GM12892 (cell line): ENCODE measurements at places on chromosomes 7 and 10.
A peak's percentile ranks its signal among the peaks of the same experiment; 100 is the strongest.

DNA sequence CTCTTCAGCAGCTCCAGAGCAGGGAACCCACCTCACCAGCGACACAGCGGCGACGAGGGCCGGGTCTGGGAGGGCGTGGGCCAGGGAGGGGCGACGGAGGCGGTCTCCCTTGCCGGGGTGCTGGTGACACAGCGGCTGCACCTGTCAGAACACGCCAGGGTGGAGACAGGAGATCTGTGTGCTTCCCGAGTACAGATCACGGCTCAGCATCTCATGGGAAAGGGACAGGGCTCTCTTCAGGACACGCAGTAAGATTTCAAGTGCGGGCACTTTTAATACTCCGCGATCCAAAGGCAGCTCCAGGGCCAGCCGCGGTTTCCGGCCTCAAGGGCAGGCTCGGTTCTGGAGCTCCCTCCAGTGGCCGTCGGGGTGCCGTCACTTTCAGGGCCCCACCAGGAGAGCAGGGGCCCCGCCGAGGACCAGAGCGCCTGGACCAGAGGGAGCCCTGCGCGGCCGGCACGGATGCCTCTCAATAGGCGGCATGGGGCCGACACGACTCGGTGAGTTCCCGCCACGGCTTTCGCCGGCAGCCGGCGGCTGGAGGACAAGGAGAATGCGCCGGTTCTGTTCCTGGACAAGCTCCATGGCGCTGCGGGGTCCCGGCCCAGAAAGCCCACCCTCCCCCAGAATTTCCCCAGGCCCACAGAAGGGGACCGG lies 21.4 kb downstream of the GPR146 start:
- peak; percentile 99 for DNase-seq

DNA sequence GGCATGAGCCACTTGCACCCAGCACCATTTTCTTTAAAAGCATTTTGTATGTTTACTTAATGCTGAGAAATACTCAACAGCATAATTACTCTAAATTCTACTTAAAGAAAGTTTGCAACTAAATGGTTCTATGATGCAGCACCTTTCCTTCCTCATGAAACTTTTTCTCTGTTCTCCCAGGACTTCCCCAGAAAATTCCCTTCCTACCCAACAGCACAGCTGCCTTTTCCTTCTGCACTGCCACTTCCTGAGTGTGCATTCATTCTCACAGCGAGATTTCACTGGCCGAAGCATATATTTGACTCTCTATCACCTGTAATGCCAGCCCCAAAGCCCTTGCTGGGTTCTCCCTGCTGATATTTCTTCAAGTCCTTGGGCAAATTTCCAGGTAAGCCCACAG lies 41.5 kb upstream of the DGKI start:
- no peak for DNase-seq

DNA sequence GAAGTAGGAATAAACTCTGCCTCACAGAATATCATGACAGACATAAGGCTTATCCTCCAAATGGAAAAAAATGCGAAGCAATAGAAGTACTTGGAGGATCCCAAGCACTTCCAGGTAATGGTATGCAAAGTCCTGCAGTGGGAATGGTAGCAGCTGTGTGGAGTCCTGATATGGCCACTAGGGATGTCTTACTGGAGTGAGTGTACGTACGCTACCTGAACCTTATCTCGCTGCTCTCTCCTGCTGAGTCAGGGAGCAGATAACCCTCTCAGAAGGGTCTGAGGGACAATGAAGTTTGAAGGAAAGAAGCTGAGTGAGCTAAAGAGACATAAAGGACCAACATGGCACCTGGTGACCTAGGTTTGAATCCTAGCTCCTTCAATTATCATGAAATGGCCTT lies 42.2 kb downstream of the CH25H start:
- DNase-seq: no peak

- DNase-seq: no peak
These were observed at the start of gene BICC1 for GRCh38 chr10:58512491-58513187. TSS of gene BICC1 (plus strand) at chr10:58512872. CDS start at chr10:58513144, 272 bp downstream.

DNA sequence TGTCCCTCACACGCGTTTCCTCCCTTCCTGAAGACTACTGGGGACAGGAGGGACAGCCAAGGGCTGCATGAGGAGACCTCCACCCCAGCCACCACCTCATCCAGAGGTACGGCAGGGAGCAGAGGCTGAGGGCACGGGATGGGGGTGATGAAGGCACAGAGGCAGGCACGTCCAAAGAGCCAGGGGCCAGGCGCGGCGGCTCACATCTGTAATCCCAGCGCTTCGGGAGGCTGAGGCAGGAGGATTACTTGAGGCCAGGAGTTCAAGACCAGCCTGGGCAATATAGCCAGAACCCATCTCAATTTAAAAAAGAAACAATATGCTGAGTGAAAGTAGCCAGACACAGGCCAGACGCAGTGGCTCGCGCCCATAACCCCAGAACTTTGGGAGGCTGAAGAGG lies 3.3 kb downstream of the MICALL2 start:
- DNase-seq: no peak

DNA sequence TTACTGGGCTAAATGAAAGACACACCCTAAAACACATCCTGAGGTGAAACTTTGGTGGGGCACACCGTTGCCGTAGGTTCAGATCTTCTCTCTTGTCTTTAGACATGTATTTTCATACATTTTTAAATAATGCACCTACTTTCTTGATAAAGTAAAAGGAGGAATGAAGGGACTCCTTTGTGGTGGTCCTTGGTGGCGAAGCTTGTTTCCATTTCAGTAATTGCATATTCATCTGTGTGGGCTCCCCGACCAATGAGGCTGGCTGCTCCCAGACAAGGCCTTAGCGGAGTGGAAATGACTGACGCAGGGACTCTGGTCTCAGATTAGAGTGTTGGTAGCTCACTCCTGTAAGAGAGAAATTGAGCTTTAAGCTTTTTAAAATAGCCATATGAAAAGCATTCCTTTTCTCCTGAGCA lies 815 bp downstream of the CCSER2 start:
- peak; percentile 13 for DNase-seq

DNA sequence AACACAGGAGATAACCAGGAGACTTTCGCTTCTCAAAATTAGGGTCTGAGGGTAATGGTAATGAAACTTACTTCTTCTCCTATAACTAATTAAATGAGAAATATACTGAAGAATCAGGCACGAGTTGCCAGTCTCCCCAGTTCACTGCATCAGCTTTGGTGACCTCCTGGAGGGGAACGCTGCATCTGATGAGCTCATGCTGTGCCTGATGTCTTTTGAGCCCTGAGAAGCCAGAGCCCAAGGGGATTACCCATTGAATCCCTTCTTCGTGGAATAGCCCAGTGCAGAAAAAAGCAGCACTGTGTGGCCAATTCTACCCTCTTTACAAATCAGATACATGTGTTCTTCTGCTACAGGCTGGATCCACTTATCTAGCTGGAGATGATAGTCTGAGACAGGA lies 45.1 kb downstream of the CYP2C9 start:
- DNase-seq: no peak

DNA sequence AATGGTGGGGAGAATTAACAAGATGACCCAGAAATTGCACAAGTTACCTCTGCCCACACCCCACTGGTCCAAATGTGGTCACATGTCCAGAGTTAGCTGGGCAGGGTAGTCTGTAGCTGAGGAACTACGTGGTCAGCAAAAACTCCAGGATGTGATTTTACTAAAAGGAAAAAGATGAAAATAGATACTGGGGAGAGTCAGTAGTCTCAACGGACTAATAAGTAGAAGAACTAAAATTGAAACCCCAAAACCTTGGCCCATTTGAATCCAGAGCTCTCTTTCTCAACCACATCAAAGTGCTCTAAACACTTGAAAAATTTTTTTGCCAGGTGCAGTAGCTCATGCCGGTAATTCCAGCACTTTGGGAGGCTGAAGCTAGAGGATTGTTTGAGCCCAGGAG lies 146.3 kb downstream of the SKIDA1 start:
- DNase-seq: no peak

- no peak for DNase-seq
These were observed 1.3 kb downstream of the KAZALD1 start for GRCh38 chr10:101063050-101063525.

DNA sequence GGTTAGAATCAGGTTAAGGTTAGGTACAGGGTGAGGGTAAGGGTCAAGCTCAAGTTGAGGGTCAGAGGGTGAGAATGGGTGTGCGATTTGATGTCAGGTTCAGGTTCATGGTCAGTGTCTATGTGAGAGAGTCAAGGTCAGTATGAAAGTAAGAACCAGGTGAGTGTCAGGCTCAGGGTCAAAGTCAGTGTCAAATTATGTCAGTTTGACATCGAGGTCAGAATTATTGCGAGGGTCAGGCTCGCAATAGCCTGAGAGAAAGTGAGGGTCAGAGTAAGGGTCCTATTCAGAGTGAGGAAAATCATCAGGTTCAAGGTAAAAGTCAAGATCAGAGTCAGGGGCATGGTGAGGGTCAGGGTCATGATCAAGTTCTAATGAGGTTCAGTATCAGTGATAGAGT lies 13.0 kb downstream of the MRPS24 start:
- DNase-seq: no peak

GRCh38 chr7:26633557-26633956 lies 230.8 kb downstream of the SKAP2 start:
- no peak for DNase-seq

- DNase-seq: no peak
These were observed 77.8 kb upstream of the ATP6V0A4 start for GRCh38 chr7:138875794-138876193.

GRCh38 chr10:57102236-57102635 lies 741.2 kb upstream of the ZWINT start:
- DNase-seq: no peak

GRCh38 chr10:103555325-103555649 lies 61.8 kb downstream of the NEURL1 start:
- DNase-seq: no peak

DNA sequence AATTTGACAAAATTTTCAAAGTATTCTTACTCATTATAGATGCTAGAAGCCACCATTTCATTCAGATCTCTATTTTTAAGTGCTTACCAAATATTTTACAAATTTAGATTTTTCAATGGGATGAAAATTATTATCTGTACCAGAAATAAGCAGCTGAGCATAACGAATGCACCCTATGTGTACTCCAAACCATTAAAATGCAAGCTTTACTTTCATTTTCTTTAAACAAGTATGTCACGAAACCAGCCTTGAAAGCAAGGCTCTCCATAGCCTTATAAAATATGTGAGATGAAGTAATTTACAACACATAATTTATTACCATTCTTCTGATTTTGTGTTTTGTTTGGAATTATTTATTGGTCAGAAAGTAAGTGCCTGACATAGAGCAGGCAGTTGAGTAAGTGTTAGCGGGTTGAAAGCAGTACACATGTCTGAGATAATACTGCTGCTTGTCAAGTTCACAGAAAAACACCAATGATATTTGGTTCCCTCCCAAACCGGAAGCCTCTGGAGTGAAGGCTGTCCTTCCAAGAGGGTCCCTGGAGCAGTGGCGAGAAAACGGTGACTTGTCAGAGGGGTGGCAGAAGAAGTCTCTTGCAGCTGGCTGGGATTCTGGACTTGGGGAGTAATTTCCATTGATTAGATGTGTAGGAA lies 322.7 kb upstream of the PFKP start:
- no peak for DNase-seq

DNA sequence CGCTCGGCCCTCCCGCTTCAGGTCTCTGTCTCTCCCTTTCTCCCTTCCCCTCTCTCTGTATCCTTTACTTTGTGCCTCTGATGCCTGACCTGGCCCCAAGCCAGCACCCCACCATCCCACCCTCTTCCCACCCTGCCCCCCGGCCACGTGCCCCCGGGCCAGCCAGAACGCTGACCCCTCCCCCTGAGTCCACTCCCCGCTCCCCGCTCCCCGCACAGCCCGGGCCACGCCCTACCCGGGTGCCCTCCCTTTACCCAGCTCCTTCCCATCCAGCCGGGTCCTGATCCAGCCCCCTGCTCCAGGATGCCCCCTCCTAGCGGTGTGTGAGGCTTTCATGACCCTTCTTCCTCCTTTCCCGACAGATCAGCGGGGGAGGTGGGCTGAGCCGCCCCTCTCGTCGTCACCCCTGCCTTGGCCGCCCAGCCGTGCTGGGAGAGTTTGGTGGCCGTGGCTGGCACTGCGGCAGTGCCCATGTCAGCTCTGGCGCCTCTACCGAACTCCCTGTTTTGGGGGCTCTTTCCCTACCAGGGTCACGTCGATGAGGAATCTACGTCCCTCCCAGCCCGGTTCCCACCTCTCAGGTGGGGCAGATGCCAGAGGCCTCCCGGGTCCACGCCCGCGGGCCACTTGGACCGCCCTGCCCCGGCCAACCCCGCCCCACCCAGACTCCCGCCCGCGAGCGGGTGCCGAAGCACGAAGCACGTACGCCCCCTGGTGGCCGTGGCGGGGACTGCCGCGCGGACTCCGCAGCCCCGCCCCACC lies 127.4 kb downstream of the UBE2H start:
- peak; percentile 74 for DNase-seq

- no peak for DNase-seq
These were observed 2.7 kb upstream of the NRG3 start for GRCh38 chr10:81872206-81872862.

- DNase-seq: no peak
These were observed 68.8 kb upstream of the SDK1 start for GRCh38 chr7:3232228-3232627.

- no peak for DNase-seq
These were observed 84.8 kb downstream of the RSU1 start for GRCh38 chr10:16732376-16732775.

DNA sequence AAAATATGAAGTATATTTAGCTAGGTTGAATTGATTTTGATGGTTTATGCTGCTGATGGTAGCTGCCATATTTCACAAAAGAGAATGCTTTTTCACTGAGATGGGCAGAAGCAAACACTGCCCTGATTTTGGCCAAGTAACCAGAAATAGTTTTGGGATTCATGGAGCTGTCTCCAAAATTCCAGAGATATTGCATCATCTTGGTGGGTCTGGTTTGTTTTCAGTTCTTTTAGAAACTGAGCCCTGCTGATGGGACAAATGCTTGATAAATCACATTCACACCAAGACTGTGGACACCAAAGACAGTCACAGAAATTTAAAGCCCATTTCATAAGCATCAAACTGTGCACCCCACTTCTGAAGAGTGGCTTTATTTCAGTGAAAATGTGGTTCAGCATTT lies 140.5 kb downstream of the BICC1 start:
- DNase-seq: no peak

GRCh38 chr7:83452256-83452655 lies 196.7 kb downstream of the SEMA3E start:
- DNase-seq: no peak

GRCh38 chr10:85597006-85597405 lies 769.6 kb downstream of the GRID1 start:
- DNase-seq: no peak

GRCh38 chr7:17385612-17386011 lies 87.2 kb downstream of the AHR start:
- no peak for DNase-seq
